Dermis microvascular lymphatic vessel endothelial cell (primary cell): ENCODE measurements at places on chromosomes 11 and 22.

- DNase-seq = no peak
These were observed 50.2 kb downstream of the GAB4 start for GRCh38 chr22:16957781-16958180.

- DNase-seq = peak; percentile 60
These were observed 113.1 kb upstream of the HSD17B12 start for GRCh38 chr11:43567396-43567975.

- no peak for DNase-seq
These were observed 41.1 kb downstream of the RBFOX2 start for GRCh38 chr22:35987487-35987886.

GRCh38 chr11:11301212-11301611, 51.8 kb downstream of the CSNK2A3 start:
- DNase-seq = no peak

DNA sequence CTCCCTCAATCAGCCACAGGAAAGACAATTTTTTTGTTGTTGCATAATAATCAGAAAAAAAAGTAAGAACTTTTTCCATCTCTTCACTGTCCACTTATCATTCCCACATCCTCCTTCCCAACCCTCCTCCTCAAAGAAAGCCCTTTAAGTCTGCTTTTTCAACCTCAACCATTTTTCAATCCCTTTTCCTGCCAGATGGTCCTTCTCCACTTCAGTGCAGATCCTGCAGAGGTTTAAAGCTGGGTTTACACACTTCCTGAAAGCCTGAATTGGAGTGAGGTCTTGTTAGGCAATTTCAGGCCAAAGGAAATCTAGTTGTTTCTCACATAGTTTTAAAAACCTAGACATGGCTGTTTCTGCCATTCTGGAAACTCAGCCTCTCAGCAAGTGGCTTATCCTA, 78.3 kb downstream of the RPL27A start:
- no peak for DNase-seq

- no peak for DNase-seq
These were observed 82.6 kb downstream of the MICAL3 start for GRCh38 chr22:17941471-17942406.

DNA sequence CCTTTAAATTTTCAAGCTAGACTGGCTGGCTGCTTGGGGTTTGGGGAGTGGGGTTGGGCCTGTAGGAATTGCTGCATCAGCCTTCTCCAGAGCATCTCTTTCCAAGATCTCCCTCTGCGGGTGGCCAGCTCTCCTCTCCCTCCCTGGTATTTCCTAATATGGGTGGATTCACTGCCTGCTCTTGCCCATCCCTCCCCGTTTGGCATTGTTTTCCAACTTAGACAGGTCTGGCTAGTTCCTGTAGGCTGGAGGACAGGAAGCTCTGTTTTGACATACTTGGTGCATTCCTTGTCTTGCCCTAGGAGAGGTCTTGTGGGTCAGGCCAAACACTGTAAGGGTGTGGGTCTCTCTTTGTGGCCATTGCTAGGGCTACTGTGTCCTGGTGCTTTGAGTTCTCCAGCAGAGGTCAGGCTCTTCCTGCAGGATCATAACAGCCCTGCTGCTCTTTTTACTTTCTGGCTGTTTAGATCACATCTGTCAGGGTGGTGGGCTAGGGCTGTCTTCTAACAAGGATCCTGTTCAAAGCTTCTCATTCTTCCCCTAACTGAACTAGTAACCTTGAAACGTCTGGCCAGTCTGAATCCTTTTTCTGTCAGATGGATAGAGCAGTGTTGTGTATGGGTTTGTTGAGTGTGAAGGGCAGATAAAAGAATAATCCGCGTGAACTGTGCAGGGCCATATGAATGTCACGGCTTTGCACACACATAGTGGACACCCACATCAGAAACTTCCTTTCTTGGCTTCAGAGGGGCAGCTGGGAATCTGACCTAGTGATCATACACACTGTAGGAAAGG, 18.3 kb upstream of the MICALL1 start:
- DNase-seq = peak; percentile 45

GRCh38 chr11:59418156-59418555, 8.1 kb downstream of the OR5A2 start:
- DNase-seq = no peak
